Mesothelial cell of epicardium (in vitro differentiated cells): ENCODE measurements at places on chromosomes 5 and 9. TPM values are rescaled to one million over a fixed set of nuclear protein-coding genes. Genes with fewer than 3 reads are reported as not detected.

WNK2 gene
- 57.0 to 66.0 TPM (median 57.5 TPM) in 3 replicates for total RNA-seq

BTNL8 gene
- not detected in 3 replicates for total RNA-seq

HSD17B4 gene
- total RNA-seq = 119 to 146 TPM (median 136 TPM) in 3 replicates

IRX4 gene
- total RNA-seq = not detected in 3 replicates

CARTPT gene
- not detected in 3 replicates for total RNA-seq

DNA sequence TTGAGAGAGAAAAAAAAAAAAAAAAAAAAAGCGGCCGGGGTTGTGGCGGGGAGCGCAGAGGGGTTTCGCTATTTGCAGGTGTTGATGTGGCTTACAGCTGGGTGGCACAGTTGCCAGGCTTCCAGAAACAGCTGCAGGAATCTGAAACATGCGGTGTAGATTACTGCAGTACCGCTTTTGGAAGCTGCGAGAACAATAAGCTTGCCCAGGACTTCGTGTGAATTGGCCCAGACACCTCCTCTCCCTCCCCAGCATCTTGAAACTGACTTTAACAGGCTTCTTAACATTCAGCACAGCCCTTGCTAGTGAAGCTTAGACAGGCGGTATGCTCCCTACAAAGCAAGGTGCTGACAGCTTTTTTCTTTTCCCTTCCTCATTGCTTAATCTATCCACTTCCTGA, 104.0 kb downstream of the ATP10B start:
- DNase-seq = no peak
- H3K27me3 ChIP-seq = no peaks in the 10 kb centered on the region
- H3K36me3 ChIP-seq = no peaks in the 10 kb centered on the region
- H3K4me1 ChIP-seq = peaks cover 15% of the 10 kb centered on the region
- H3K27ac ChIP-seq = no peak overlapping the region

TEX53 gene
- total RNA-seq = not detected in 3 replicates

DNA sequence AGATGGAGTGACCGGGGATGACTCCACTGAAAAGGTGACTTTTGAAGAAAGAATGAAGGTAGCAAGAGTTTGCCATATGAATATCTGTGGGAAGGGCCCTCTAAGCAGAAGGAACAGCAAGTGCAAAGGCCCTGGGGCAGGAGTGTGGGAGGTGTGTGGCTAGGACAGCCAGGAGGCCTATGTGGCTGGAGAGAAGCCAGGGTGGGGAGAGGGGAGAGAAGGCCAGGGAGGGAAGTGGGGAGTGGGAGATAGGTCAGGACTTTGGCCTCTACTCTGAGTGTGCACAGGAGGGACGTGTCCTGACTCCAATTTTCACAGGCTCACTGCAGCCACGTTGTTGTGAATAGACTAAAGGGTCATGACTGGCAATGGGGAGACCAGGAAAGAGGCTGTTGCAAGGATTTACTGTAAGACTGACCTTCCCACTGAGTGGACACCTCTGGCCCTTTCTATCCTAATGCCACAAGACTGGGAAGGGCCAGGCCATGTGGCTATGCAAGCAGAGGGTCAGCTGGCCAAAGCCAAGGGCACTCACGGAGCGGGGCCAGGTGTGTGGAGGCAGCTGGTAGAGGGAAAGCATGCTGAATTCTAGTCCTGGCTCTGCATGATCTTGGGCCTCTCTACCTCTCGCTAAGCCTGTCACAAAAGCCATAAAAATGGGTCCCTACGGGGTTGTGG, 172.4 kb downstream of the PAX5 start:
- H3K4me1 ChIP-seq = peaks cover 16% of the 10 kb centered on the region
- no peak overlapping the region for H3K4me3 ChIP-seq
- H3K27ac ChIP-seq = no peak overlapping the region
- H3K36me3 ChIP-seq = no peaks in the 10 kb centered on the region

DNA sequence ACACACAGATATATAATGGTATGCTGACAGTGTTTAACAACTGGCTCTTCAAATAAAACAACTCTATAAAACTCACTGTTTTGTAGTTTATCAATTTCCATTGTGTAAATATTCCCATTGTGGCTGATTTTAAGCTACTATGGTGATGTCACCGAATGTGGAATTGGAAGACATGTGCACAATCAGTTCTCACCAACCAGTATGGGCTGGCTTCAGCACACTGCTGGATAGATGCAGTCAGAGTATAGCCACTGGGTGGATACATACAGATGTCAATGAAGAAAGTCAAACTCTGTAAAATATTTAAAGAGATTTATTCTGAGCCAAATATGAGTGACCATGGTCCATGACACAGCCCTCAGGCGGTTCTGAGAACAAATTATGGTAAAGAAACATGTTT, 475.9 kb upstream of the SMARCA2 start:
- no peak overlapping the region for H3K27ac ChIP-seq
- no peaks in the 10 kb centered on the region for H3K4me1 ChIP-seq
- DNase-seq = no peak
- H3K4me3 ChIP-seq = no peak overlapping the region

GRCh38 chr9:129273136-129273895, 95.3 kb upstream of the IER5L start:
- peaks cover 37% of the 10 kb centered on the region for H3K4me1 ChIP-seq
- no peaks in the 10 kb centered on the region for H3K36me3 ChIP-seq
- no peak overlapping the region for H3K27ac ChIP-seq
- no peak overlapping the region for H3K4me3 ChIP-seq
- no peaks in the 10 kb centered on the region for H3K27me3 ChIP-seq

DNA sequence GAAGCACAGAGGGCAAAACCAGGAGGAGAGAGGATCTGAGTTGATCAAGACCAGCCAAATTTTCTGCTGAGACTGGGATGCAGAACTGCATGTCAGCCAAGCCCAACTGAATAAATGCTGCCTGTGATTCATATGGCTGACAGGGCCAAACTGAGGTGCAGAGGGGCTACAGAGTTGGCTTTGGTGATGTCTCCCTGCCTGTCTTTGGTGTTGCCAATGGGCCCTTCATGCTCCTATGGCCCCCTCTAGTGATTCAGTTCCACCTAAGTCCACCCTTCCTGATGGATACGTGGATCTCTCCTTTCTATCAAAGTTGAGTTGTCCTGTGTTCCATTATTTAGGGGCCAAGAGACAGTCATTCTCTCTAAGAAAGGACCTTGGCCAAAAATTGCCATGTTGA, 163.6 kb upstream of the TLE4 start:
- peaks cover 40% of the 10 kb centered on the region for H3K27me3 ChIP-seq
- H3K36me3 ChIP-seq = no peaks in the 10 kb centered on the region
- peaks cover 3% of the 10 kb centered on the region for H3K4me1 ChIP-seq
- H3K4me3 ChIP-seq = no peak overlapping the region
- no peak for DNase-seq
- H3K27ac ChIP-seq = no peak overlapping the region

MAP3K1 gene
- 52.2 to 55.7 TPM (median 54.8 TPM) in 3 replicates for total RNA-seq

- H3K4me1 ChIP-seq = no peaks in the 10 kb centered on the region
- no peak overlapping the region for H3K4me3 ChIP-seq
- no peak for DNase-seq
- H3K27me3 ChIP-seq = no peaks in the 10 kb centered on the region
Observed at GRCh38 chr5:134133188-134133994, 18.9 kb downstream of the TCF7 start.

DNA sequence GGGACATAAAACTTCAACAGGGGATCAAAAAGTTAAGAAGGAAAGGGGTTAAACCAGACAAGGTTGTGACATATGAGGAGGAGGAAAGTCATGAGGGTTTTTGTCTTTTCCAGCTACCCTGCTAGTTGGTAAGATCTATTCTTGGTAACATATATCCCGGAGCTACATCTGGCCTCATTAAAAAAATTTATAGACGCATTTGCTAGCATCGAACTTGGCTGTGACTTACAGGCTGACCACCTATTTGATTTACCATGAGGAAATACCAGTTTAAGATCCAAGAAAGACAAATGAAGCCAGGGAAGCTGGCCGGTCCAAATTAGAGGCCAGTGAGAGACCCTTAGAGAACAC, 87.6 kb upstream of the NIPAL4 start:
- no peak overlapping the region for H3K4me3 ChIP-seq
- peaks cover 29% of the 10 kb centered on the region for H3K4me1 ChIP-seq
- peaks cover 17% of the 10 kb centered on the region for H3K36me3 ChIP-seq
- no peak for DNase-seq

PRR7 gene
- total RNA-seq = 5.3 to 5.9 TPM (median 5.7 TPM) in 3 replicates

PCDHGB1 gene
- total RNA-seq = 1.7 to 2.0 TPM (median 2.0 TPM) in 3 replicates

DNA sequence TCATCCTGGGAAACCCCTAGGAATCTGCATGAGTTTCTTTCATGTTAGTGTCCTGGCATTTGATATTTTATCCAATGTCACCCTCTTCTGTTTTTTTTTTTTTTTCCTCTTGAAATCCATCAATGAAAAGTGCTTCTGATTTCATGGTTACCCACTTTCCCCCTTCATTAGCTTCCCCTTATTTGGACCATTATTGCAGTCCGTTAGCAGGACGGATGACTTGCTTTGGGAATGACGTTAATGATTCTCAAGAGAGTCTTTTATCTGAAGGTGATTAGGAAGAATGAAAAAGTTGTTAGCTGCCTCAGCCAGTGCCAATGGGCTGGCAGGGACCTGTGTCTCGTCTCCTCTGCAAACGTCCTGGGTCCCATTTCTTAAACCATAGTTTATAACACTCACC, 134.7 kb downstream of the SEMA6A start:
- H3K4me1 ChIP-seq = peaks cover 26% of the 10 kb centered on the region
- H3K4me3 ChIP-seq = no peak overlapping the region
- H3K27me3 ChIP-seq = no peaks in the 10 kb centered on the region
- no peak for DNase-seq

DNA sequence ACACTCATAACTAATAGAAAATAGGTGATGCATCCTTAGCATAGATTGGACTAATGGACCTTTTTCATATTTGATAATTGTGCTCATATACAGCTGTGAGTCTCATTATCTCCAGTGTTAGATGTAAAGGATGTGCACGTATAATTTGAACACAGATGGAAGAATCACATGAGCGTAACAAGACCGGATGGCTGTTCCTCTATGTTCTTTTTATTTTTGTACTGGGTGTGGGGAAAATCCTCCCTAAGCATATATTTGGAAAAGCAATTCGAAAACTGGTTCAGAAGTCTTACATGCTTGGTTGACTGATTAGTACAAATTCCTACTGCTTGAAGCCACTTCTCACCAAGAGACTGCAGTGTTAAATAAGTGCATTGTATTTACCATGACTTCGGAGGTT, 230.2 kb downstream of the AOPEP start:
- DNase-seq = no peak
- H3K4me3 ChIP-seq = no peak overlapping the region
- peaks cover 22% of the 10 kb centered on the region for H3K36me3 ChIP-seq
- peak overlapping the region; percentile 11 for H3K27ac ChIP-seq
- H3K4me1 ChIP-seq = peaks cover 44% of the 10 kb centered on the region
- H3K27me3 ChIP-seq = no peaks in the 10 kb centered on the region

DNA sequence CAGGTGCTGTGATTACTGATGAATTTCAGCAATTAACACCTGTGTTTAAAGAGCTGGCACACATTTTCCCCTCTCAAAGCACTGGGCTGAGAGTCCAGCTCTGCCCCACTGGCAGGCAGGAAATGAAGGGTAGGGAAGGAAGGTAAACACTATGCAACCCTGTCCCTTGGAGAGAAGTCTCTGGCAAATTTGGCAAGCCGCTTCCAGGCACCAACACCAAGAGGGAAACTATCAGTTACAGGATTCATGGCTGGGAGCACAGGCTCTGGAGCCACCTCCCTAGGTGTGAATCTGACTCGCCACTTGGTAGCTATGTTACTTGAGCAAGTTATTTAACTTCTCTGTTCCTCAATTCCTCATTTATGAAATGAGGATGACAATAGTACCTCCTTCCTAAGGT, 3.3 kb downstream of the ANKS6 start:
- no peak for DNase-seq
- peaks cover 7% of the 10 kb centered on the region for H3K36me3 ChIP-seq
- no peaks in the 10 kb centered on the region for H3K27me3 ChIP-seq
- peaks cover 34% of the 10 kb centered on the region for H3K4me1 ChIP-seq

F12 gene
- total RNA-seq = 2.1 to 2.7 TPM (median 2.3 TPM) in 3 replicates

DNA sequence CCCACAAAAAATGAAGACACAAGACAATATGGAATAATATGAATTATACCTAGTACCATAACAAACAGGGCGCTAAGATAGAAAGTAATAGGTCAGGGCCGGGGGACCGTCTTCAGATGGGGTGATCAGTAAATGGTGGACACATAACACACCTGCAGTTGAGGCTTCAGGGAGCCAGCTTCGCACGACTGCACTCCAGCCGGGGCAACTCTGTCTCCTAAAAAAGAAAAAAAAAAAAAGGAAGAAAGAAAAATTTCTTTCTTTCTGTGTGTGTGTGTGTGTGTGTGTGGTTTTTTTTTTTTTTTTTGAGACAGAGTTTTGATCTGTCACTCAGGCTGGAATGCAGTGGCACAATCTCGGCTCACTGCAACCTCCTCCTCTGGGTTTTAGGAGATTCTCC, 75.0 kb upstream of the HSPA9 start:
- H3K36me3 ChIP-seq = no peaks in the 10 kb centered on the region
- no peak for DNase-seq
- peaks cover 66% of the 10 kb centered on the region for H3K4me1 ChIP-seq
- H3K4me3 ChIP-seq = no peak overlapping the region
- no peak overlapping the region for H3K27ac ChIP-seq

- no peaks in the 10 kb centered on the region for H3K36me3 ChIP-seq
- peaks cover 27% of the 10 kb centered on the region for H3K4me1 ChIP-seq
- H3K27me3 ChIP-seq = no peaks in the 10 kb centered on the region
- no peak overlapping the region for H3K27ac ChIP-seq
Observed at GRCh38 chr5:117414926-117415325, 840.3 kb upstream of the SEMA6A start.

- H3K36me3 ChIP-seq = no peaks in the 10 kb centered on the region
- no peak for DNase-seq
- H3K4me3 ChIP-seq = no peak overlapping the region
- peaks cover 14% of the 10 kb centered on the region for H3K4me1 ChIP-seq
- H3K27me3 ChIP-seq = no peaks in the 10 kb centered on the region
Observed at GRCh38 chr5:38642189-38642911, 85.9 kb upstream of the LIFR start.

DNA sequence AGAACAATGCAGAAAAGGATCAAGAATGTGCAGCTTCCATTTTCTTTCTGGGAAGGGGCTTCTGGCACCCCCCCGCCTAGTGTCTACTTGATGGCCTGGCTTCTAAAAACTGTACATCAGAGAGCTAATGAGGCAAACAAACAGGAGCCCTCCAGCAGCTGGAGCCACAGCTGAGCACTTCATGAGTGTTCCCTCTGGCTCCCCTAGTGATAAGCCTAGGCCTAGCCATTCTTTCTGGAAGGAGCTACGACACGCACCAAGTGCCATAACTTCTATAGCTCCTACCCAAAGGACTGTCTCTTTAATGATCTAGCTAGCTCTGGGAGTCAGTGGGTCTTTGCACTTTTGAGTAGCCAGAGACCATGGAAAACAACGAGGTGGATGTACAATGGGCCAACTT, 66.1 kb downstream of the DNAH5 start:
- H3K4me3 ChIP-seq = no peak overlapping the region
- no peaks in the 10 kb centered on the region for H3K4me1 ChIP-seq
- H3K27ac ChIP-seq = no peak overlapping the region
- DNase-seq = no peak
- no peaks in the 10 kb centered on the region for H3K36me3 ChIP-seq
- H3K27me3 ChIP-seq = peaks cover 6% of the 10 kb centered on the region

DPP7 gene
- 149 to 159 TPM (median 157 TPM) in 3 replicates for total RNA-seq

- no peaks in the 10 kb centered on the region for H3K4me1 ChIP-seq
- no peak overlapping the region for H3K4me3 ChIP-seq
- no peak for DNase-seq
Observed at GRCh38 chr9:21941337-21941995, 52.7 kb downstream of the CDKN2A start.

TPPP gene
- 0.16 to 0.24 TPM (median 0.18 TPM) in 3 replicates for total RNA-seq

GRCh38 chr9:136916330-136917184, 28.0 kb downstream of the FBXW5 start:
- H3K27me3 ChIP-seq = no peaks in the 10 kb centered on the region
- H3K4me1 ChIP-seq = no peaks in the 10 kb centered on the region
- no peak overlapping the region for H3K27ac ChIP-seq
- peaks cover 15% of the 10 kb centered on the region for H3K36me3 ChIP-seq
- H3K4me3 ChIP-seq = no peak overlapping the region
- DNase-seq = no peak

SEMA4D gene
- 41.8 to 44.7 TPM (median 42.7 TPM) in 3 replicates for total RNA-seq

- no peaks in the 10 kb centered on the region for H3K27me3 ChIP-seq
- H3K4me1 ChIP-seq = peaks cover 18% of the 10 kb centered on the region
- no peak overlapping the region for H3K27ac ChIP-seq
- H3K4me3 ChIP-seq = no peak overlapping the region
Observed at GRCh38 chr5:96187309-96188027, 225.8 kb upstream of the ELL2 start.
